GM12865 (cell line): ENCODE measurements at places on chromosomes 16 and 17.

GRCh38 chr16:58243528-58244004 is 45.7 kb upstream of the CSNK2A2 start:
- DNase-seq: peak; percentile 93

GRCh38 chr16:23502466-23502865 is 7.8 kb downstream of the GGA2 start:
- DNase-seq: no peak

DNA sequence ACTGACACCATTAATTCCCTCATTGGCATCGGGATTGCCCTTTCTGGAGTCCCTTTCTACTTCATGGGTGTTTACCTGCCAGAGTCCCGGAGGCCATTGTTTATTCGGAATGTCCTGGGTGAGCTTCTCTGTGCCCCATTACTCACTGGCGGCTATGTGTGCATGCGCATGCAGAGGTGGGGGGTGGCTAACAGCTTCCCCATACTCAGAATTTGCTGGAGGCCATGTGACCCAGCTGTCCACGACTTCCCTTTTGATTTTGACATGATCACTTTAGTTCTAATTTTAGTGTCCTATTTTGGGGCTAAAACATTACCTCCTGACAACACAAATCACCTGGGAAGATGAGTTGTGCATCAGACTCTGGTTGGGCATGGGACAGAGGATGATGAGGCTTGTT is 14.1 kb downstream of the SLC7A6OS start:
- DNase-seq: no peak

DNA sequence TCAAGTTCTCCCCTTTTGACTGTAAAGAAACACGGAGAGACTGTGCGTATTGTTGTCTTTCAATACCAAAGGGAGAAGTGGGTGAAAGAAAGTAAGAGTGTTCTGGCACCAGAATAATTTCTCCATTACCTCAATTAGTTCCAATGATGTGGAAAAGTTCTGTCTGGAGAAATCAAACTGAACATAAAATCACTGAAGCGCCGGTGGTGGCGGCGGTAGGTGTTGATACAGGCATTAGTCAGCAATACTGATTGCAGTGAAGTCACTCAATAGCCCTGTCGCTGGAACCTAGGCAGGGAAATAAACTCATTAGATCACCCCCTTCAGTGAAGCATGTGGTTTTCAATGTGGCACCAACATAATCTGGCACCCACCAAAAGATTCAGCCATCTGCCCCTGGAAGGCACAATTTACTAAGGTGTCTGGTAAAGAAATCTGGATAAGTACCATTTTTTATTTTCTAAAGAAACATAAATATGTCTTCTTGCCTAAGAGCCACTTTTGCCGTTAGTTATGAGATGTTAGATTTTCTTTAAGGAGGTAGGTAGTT is 274.2 kb upstream of the SOX9 start:
- DNase-seq: no peak

- DNase-seq: no peak
Observed at GRCh38 chr16:90055371-90055770, 21.8 kb downstream of the PRDM7 start.

- DNase-seq: peak; percentile 66
Observed at GRCh38 chr16:14249291-14250032, 178.3 kb downstream of the MRTFB start.

- DNase-seq: no peak
Observed at GRCh38 chr17:60154616-60155426, 5.0 kb downstream of the CA4 start.

DNA sequence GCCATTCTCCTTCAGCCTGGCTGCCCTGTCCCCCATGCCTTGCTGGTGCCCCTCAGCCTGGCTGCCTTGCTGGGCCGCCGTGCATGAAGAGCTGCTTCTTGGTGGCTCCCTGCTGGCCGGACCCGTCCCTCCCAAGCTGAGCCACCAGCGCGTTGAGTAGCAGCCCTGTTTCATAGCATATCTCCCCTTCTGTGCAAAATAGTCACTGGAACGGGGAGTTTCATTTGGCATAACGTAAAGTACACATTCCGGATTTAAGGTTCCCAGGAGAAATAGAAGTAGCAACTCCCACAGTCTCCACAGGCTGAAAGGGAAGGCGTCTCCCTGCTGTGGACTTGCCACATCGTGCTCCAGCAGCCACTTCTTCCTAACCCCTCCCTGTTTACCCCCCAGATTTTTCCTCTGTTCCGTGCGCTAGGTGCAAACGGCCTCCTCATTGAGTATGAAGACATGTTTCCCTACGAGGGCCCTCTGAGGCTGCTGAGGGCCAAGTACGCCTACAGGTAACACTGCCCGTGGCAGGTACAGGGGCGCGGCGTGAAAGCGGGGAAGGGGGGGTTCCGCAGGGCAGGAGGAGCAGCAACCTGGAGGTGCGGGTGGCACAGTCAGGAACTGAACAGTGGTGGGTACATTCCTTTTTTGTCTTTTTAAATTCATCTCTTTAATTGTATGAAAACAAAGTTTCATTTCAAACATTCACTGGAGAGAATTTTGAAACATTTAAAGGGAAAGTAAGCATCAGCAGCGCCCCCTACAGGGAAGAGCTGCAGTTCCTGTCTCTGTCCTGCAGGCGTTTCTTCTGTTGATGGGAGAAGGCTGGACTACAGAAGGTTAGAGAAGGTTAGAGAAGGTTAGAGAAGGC is 5.8 kb upstream of the OGFOD3 start:
- DNase-seq: peak; percentile 74

DNA sequence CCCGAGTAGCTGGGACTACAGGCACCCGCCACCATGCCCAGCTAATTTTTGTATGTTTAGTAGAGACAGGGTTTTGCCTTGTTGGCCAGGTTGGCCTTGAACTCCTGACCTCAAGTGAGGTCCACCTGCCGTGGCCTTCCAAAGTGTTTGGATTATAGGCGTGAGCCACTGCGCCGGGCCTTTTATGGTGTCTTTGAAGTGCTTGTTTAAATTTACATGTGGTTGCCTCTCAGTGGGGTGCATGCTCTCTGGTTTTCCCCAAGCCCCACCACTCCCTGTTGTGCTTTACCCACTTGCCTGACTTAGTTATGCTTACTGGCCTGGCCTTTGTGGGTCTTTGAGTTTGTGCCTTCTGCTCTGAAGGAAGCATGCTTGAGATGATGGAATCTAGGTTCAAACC is 132.0 kb downstream of the PRKCB start:
- peak; percentile 21 for DNase-seq

DNA sequence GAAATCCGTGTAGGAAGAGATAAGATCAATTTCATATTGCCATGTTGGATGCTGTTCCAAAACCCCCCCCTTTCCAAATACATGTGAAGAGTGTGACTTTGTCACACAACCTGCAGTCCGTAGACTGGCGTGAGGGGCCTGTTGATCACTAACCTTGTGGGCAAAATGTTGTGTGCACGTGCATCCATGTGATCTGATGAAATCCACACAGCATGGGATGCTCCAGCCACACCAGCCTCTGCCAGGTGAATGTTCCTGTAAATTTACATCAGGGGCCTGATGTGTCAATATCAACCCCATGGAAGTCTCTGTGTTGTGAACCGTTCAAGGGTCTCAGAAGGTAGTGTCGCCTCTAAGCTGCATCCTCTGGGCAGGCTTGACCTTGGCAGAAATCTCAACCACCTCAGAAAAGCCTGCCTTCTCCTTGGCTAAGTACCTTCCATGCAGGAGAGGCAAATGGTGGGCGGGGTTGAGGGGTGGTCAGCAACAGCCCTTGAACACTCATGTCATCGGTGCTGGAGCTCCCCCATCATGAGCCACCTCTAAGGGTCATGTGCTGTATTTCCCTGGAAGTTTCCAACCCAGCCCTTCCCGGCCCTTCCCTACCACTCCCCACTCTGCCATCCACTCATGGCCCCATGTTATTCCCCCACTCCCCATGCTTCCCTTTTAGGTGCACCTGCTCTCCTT is 78.2 kb upstream of the DNAH17 start:
- no peak for DNase-seq

DNA sequence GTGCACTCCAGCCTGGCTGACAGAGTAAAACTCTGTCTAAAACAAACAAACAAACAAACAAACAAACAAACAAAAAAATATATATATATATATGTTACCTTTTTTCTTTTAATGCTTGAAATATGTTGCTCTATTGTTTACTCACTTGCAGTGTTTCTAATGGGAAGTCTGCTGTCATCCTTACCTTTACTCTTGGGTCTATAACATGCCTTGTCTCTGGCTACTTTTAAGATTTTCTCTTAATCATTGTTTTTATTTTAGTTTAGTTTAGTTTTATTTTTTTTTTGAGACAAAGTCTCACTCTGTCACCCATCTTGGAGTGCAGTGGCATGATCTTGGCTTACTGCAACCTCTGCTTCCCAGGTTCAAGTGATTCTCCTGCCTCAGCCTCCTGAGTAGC is 16.1 kb upstream of the TNRC6A start:
- DNase-seq: no peak

GRCh38 chr16:62253966-62254365 is 217.7 kb upstream of the CDH8 start:
- DNase-seq: no peak

DNA sequence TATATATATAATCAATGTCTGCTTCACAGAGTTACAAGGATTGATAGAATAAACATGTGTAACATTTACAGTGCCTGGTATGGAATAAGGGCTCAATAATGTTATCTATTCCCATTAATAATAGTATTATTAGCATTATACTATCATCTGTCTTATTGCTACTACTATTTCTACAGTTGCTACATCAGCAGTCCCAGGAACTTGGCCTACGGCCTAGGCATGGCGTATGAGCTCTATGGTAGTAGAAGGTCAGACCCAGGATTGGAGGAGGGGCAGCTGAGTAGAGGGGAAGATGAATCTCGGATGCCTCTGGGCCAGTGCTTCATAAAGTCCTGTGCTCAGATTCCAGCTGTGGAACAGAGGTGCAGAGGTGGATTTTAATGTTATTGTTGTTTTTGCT is 146.3 kb upstream of the TBX2 start:
- DNase-seq: no peak

DNA sequence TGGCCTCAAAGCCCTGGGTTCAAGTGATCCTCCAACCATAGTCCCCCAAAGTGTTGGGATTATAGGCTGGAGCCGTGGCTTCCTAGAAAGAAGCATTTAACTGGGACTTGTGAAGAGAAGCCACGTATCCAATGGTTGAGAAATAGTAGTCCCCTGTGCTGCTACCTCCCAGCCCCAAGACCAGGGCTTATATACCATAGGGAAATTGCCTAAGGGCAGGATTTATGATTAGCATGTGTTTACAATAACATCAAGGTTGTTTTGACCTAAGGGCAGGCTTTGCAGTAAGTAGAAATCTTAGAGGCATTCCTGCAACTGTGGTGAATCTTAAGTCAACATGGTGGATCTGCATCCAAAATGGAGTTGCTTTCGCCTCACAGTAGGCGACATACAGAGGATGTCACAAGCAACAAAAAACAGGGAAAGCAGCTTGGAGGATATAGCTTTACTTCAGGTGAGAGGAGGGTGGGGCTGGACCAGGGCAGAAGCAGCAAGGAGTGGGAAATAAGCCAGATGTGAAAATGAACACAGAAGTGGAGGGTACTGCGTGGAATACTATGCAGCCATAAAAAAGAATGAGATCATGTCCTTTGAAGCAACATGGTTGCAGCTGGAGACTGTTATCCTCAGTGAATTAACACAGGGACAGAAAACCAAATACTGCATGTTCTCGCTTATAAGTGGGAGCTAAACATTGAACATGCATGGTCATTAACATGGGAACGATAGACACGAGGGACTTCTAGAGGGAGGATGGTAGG is 18.7 kb upstream of the NSMCE1 start:
- DNase-seq: no peak

DNA sequence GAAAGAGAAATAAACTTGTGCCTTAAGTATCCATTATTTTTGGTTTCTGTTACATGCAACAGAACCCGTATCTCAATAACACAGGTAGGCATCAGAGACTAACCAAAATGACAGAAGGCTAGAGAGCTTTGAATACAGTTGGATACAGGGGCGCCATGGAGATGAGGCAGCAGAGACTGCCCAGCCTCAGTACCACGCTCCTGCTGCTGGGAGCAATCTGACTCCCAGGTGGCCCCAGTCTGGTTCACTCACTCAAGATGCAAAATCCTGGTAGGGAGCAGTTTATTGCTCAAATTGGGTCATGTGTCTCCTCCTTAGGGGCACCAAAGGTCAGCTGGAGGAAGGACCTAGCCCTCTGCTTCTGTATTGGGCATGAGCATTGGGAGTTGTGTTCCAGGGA is 218.9 kb downstream of the USP22 start:
- DNase-seq: no peak

DNA sequence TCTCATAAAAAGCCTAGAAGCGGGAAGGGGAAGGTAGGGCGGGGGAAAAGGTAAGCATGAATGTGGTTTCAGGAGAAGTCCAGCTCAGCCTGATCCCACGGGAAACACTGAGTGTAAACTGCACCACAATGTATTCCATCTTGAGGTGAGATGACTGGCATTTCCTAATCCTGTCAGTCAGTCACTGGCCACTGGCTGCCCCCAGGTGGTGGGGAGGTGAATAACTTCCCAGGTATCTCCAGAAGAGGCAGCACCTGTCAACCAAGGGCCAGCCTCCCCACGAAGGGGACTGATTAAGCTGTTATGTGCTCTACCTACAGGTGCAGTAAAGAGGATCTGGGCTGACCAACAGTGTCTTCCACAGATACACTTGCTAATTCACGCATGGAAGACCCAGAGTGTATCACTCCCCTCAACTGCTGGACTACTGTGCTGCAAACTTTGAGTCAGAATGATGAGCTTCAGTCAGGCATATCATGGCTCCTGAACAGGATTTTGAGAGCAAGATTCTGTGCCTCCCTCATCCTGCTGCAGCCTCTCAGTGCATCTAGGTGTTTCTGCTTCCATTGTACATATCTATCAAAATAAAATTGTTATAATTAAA is 108.5 kb upstream of the CCL2 start:
- peak; percentile 67 for DNase-seq

- no peak for DNase-seq
Observed at GRCh38 chr16:13165024-13165423, 263.6 kb downstream of the SHISA9 start.

DNA sequence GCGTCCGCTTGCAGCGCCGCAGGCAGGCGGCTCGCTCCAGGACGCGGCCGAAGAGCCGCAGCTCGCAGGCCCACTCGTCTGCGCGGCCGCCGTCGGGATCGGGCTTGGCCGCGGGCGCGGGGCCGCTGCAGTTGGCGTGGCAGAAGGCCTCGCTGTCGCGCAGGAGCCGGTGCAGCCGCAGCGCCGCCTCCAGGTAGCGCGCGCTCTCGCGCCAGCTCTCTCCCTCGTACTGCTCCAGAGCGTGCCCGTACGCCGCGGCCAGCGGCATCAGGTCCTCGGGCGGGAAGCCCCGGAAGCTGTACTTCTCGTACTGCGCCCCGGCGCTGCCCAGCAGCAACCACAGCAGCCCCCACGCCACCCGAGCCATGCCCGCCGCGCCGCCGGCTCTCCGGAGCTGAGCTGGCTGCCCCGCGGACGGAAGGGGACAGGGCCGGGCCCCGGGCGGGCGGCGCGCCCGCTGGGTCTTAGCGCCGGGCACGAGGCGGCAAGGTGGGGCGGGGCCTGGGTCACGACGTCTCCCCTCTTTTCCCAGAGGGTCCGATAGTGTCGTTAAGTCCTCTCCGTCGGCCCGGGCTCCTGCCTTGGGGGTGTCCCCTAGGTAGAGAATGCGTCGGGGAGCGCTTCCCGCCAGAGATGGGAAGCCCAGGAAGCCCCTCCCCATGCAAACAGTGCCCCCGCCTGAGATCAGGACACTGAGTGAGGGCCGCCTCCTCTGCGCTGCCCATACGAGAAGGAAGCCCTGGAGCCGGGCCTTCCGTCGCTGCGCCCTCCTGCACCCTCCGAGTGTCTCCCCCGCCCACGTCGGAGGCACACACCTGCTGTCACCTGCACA is at the start of gene P3H4:
P3H4 (minus strand) TSS at position 401 of the 832 bp plus-strand sequence; CDS start at position 367, 34 bp downstream.
- DNase-seq: peak; percentile 72
